ENCODE measurements at places on chromosomes 2 and 18.

- DNase-seq, result no peak
Measured at GRCh38 chr2:108833219-108833618, 46.6 kb downstream of the CCDC138 start.

GRCh38 chr2:189015359-189015758, 41.2 kb downstream of the COL3A1 start:
- no peak for DNase-seq

- no peak for DNase-seq
Measured at GRCh38 chr2:115414466-115414865, 972.0 kb downstream of the DPP10 start.

DNA sequence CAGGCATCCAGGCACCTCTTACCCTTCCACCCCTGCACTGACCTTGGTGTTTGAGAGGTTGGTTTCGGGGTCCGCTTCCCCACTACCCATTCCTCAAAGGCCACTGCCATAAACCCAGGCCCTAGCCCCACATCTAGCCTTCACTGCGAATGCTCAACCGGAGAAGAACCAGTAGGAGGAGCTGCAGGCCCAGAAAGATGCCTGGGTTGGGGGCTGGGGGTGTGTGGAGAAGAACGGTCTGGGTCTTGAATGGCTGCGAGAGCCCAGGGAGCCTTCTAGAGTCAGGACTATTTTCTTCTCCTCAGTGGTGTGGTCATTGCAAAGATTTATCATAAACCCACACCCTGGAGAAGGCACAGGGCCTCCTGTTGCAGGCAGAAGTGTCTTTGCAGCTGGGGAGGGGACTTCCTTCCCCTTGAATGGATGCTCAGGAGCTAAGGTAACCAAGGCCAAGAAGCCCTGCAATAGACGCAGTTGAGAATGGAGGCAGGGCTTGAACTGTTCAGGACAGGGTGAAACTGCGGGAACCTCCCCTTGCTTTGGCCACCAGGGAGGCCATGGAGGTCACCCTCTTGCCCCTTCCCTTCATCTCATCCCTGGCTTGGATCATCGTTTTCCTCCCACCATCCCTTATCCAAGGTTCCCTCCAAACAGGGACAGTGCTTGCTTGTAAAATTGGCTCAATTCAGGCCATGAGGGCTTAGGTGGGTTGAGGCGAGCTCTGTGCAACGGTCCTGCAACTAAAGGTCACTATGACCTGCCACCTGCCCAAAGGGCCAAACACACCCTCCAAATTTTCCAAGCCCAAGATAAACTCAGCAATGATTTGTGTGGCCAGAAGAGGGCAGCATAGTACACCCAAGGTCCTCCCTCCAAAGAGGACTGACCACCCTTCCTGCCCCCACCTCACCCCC, 20.9 kb downstream of the THNSL2 start:
- no peak for DNase-seq

DNA sequence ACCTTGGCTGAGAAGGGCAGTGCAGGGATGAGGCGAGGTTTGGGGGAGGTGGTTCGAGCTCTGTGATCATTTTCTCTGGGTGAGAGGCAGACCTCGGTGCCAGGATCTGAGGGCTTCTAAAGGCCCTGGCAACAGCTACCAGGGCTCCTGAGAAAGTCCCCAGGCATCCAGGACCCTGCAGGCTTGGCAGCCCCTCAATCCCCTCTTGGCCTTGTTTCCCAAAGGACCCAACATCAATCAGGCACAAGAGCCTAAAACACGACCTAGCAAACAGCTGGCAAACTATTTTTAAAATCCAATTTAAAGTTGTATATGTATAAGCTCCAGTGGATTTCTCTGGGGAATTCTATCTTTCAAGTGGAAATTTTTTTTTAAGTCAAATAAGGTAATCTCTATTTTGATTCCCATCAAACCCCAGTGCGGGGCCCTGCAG, 15.0 kb upstream of the MAT2A start:
- DNase-seq, result no peak

- DNase-seq, result no peak
Measured at GRCh38 chr2:28544922-28545589, 49.2 kb downstream of the PLB1 start.

- no peak for DNase-seq
Measured at GRCh38 chr18:79389689-79390088, 6.0 kb upstream of the NFATC1 start.

GRCh38 chr18:9825571-9826073, 60.2 kb upstream of the TXNDC2 start:
- peak; percentile 72 for DNase-seq

DNA sequence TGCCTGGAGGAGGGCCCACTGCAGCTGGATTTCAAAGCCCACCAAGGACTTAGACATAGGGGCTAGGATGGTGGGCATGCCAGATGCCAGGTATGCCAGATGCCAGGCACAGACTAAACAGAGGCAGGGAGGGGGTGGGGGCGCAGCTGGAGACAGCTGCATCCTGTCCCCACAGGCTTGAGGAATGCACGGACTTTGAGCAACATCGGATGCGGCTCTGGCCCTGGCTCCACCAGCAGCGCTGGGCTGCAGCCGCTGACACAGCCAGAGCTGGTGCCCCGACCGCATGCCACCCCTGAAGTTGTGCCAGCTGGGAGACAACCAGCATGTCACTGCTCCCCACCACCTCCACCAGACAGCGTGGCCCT, 39.5 kb downstream of the AQP12A start:
- DNase-seq, result no peak

- no peak for DNase-seq
Measured at GRCh38 chr2:123808243-123808642, 216.8 kb upstream of the CNTNAP5 start.

GRCh38 chr2:105597011-105597805, 147.5 kb upstream of the NCK2 start:
- no peak for DNase-seq

DNA sequence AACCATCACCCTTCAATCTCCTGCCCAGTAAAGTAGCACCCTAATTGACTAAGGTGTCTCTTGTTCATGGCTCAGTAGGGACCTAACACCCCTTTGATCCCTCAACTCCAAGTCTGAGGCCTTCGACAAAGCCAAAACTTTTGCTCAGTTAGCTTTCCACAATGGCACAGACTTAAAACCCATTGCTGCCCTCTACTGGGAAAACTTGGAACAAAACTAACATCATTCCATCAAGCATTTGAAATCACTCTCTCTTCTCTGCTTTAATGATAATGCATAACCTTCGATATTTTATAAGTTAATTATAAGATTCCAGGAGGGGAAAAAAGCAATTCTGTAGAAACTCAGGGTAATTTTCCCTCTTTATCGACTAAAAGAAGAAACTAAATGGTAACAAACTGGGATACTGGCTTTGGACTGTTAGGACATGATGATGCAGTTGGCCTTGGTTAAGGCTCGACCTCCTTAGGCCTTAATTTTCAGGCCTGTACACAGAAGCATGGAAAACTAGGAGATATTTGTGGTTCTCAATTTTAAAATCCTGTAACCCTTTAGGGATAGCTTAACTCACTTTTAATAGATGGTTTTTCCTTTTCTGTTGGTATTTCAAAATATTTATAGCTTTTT, 127.8 kb downstream of the STK39 start:
- no peak for DNase-seq

DNA sequence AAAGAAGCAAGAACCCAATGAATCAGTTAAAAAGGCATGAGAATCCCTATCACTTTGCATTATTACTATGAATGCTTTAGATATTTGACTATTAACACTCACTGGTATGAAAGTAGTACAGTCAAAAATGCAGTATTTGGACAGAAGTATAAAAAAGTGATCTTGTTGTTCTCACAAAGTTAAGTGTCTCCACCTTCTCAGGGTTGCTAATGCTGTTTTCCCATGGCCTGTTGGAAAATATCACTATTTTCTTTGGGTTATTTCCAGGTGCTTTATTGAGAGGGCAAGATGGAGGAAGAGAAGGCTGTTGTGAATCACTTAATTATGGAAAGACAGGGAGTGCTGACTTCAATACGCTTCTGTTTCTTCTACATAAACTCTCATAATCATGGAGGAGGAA, 13.6 kb upstream of the CREB1 start:
- DNase-seq, result no peak

DNA sequence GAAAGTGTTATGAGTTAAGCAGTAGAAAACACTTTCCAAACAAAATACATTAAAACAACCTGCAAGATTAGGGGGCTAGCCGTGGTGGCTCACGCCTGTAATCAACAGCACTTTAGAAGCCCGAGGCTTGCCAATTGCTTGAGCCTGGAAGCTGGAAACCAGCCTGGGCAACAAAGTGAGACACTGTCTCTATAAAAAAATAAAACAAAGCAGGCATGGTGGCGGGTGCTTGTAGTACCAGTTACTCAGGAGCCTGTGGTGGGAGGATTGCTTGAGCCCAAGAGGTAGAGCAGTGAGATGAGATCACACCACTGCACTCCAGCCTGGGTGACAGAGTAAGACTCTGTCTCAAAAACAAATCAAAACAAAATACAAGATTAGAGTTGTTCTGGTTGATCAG, 208.3 kb downstream of the ERBB4 start:
- DNase-seq, result no peak

GRCh38 chr18:28365411-28365831, 188.5 kb upstream of the CDH2 start:
- peak; percentile 40 for DNase-seq

DNA sequence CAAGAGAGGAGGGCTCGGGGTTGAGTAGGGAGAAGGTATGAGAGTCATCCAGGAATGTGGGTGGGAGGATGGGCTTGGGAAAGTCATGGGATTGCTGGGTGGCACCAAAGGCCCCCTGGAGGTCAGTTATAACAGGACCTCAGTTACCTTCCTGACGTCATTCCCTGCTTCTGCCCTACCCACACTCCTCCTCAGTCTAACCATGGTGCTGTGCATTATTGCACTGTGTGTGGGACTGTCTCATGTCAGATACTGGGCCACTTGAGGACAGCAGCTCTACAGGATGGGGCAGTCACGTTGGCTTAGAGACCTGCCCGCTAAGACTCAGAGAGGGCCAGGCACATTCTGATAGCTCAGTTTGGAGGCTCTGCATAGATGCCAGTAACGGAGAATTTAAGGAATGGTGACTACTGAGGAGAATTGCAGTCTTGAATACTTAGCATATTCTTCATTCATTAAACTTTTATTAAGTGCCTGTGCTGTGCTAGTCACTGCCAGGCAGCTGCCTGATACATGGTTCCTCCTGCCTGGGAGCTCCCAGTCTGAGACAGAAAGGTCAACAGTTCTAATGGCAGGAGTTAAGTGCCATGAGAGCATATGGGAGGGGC, 90.5 kb downstream of the LAMA3 start:
- peak; percentile 42 for DNase-seq

DNA sequence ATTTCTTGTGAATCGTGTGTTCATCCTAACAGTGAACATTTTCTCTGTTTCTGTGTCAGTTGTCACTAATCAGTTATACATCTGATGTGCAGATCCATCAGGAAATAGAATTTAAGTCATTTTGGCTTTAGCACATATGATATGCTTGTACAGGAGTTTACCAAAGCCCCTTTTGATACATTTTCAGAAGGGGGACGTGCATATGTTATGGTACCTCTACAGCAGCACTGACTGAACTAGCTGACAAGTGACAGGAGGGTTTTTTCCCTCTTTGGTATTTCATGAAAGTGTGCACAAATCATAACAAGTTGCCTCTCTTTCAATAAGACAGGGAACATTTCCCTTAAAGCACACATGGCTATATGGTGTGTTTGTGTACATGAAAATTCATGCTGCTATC, 536.5 kb downstream of the PLCL1 start:
- no peak for DNase-seq

- no peak for DNase-seq
Measured at GRCh38 chr2:57570961-57571360, 475.6 kb upstream of the VRK2 start.

DNA sequence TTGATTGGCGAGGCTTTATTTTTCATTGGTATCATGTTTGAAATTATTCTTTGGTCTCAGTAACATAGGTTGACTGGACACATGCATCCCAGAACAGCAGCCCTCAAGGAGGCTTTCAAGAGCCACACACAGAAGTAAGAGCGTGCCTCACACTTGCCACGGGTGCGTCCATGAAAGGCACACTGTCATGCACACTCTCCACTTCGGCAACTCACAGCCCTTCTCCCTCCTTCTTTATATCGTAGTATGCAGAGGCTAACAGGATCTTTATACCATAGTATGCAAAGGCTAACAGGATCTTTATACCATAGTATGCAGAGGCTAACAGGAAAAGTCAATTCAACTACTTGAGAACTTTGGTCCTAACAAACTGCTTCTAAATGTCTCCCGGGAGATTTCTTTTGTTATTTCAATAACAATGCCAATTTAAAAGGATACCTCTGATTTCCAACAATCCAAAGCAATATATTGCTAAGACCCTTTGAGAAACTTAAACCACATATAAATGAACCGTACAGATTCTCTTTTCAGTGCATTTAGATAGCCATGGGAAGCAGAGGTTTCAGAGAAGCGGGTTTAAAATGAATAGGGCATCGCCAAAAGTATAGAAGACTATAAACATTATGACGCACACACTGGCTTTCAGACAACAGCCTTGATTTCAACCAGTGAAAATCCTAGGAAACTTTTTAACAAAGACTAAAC, 26.5 kb upstream of the ZNF516 start:
- DNase-seq, result no peak

- no peak for DNase-seq
Measured at GRCh38 chr2:146992466-146992865, 852.4 kb upstream of the ACVR2A start.

GRCh38 chr18:9714266-9715087, 6.4 kb downstream of the RAB31 start:
- DNase-seq, result no peak
